DND-41 (cell line): ENCODE measurements at places on chromosomes 13 and 19.

GRCh38 chr13:37978680-37979079, 109.1 kb upstream of the TRPC4 start:
- no peak for DNase-seq

DNA sequence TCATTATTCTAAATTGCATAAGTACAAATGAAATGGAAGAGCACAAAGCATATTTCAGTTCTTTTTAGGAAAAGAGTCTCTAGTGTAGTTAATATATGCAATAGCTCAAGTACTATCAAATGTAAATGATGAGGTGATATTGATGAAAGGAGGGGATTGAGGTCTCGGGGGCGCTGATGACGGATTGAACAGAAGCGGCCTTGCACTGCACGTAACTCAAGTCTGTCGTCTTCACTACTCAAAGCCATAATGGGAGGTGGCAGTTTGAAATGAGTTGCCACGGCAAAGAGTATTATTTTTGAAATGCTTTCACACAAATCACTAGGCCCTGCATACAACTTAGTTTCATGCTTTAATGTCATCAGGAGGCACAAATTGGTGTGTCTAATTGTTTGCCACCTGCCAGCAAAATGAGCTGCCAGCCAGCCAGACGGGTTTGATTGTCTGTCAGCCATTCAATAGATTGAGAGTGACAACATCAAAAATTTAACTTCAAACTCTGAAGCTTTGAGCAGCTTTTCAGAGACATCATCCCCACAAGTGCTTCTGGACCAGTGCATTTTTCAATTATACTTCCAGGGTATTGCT, 256.6 kb downstream of the NBEA start:
- DNase-seq = no peak

DNA sequence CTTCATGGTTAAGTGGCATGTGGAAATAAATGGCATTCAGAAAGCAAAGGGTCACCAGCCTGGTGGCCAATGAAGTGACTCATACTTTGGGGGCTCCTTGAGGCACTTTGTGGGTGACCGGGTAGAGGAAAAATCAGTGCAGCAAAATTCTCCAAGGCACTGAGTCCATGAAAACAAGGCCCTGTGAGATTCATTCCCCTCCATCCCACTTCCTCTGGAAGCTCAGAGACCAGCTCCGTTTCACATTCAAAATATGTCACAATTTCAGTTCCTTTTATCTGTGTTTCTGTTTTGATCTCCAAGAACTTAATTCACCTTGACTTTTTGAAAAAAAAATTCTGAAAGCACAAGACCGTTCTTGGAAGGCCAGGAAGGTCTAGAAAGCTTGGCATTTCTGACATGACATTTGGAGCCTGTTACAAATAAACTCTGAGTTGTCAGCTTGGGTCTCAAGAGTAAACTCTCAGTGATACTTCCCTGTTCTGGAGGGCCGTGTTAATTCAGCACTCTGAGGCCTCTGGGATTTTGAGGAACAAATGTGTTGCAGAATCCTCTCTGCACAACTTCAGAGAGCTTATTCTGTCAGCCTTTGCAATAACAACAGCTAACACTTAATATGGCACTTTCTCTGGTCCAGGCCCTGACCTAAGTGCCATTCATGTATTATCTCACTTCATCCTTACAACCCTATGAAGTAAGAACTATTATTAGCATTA, 6.8 kb downstream of the CYSLTR2 start:
- DNase-seq = no peak

DNA sequence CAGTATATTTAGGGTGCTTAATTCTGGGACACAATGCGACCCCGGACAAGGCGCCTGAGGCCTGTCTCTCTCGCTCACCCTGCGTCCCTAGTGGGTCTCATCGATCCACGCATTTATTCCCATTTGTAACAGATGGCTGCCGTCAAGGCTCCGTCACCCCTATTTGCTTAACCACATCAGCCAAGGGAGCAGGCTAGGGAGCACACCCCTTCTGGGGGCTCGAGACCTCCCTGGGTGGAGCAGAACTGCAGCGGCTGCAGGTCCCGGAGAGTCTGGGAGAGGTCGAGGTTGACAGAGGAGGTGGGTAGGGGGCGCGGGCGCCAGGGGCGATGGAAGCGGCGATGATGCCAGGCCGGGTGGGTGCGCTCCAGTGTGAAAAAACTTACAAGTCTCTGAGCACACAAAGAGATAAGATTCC, 507 bp downstream of the ALG5 start:
- peak; percentile 42 for DNase-seq

DNA sequence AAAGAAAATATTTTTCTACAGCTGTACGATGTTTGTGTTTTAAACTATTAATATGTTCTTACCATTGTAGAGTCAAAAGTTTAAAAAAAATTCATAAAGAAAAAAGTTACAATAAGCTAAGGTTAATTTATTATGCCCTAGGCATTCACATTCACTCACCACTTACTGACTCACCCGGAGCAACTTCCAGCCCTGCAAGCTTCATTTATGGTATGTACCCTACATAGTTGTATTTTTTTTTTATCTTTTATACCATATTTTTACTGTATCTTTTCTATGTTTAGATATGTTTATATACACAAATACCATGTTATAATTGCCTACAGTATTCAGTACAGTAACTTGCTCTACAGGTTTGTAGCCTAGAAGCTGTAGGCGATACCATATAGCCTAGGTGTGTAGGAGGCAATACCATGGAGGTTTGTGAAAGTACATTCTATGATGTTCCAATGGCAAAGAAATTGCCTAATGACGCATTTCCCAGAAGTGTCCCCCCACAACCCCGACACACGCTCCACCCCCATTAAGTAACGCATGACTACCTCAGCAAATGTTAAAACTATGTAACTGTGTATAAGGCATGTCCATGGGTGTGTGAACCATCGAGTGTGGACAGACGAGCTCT, 60.4 kb downstream of the SLITRK6 start:
- DNase-seq = no peak

GRCh38 chr13:107864543-107865317, 350.6 kb downstream of the LIG4 start:
- peak; percentile 47 for DNase-seq

- no peak for DNase-seq
These were observed 264.2 kb upstream of the EDNRB start for GRCh38 chr13:78182813-78183212.

GRCh38 chr13:98313922-98314292, 136.8 kb upstream of the RNF113B start:
- no peak for DNase-seq

GRCh38 chr13:65937251-65937650, 1292.9 kb downstream of the PCDH9 start:
- no peak for DNase-seq
